ENCODE measurements at places on chromosomes 5 and 9.
A peak's percentile ranks its signal among the peaks of the same experiment; 100 is the strongest.

DNA sequence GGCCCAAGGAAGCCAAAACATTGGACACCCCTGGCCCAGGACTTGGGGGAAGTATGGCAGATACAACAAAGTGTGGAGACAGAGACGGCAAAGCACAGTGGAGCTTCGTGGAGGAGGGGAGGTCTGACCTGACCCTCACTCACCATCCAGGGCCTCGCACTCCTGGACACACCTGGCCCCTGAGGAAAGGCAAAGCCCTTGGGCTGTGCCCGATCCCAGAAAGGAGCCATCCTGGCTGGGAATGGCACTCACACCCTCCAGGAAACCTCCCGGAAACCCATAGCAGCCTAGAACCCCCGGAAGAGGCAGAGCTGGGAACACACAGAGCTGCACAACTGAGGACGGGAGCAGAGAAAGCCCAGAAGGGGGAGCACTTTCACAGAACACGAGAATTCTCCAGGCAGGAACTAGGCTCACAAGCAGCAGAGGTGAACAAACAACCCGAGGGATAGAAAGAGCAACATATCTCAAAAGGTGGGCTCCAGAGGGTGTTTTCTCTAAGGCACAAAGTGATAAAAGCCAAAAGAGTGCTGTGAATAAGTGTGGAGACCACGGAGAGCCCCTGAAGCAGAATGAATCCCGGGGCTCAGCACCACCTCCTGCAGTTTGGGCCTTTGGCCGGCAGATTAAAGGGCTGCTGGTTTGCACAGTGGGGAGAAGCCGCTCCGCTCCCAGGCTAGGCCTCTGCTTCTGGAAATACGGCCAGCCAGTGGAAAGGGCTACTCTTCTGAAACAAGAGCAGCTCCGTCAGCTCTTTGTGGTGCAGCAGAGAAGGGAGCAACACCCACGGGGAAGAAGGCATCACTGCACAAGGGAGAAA lies 108.2 kb downstream of the UBE2R2 start:
- DNase-seq, result peak; percentile 44

DNA sequence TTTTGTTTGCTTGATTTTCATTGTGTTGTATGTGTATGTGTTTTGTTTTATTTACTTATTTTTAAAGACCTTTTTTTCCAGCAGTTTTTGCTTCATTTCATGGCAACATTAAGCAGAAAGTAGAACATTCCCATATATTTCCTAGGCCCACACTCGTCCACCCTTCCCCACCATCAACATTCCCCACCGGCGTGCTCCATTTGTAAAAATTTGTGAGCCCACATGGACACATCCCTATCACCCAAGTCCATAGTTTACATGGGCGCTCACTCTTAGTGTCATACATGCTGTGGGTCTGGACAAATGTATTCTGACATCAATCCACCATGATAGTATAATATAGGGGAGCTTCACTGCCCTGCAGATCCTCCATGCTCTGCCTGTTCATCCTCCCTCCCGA lies 133.8 kb downstream of the ADAMTS16 start:
- DNase-seq, result no peak

DNA sequence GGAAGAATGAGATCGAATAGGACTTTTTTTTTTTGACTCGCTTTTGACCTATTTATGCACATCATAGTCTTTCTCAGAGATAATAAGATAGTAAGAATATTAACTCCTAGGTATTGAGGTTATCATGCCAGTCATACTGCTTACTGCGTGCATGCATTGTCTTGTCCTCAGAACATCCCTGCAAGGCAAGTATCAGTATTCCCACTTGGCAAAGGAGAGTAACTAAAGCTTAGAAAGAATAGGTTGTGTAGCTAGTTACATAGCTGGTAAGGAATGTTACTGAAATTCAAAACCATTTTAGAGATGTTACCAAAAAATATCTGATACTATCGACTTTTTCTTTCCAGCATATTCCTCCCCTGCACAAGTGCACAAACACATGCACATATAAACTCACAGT lies 296.1 kb upstream of the CLINT1 start:
- no peak for DNase-seq

DNA sequence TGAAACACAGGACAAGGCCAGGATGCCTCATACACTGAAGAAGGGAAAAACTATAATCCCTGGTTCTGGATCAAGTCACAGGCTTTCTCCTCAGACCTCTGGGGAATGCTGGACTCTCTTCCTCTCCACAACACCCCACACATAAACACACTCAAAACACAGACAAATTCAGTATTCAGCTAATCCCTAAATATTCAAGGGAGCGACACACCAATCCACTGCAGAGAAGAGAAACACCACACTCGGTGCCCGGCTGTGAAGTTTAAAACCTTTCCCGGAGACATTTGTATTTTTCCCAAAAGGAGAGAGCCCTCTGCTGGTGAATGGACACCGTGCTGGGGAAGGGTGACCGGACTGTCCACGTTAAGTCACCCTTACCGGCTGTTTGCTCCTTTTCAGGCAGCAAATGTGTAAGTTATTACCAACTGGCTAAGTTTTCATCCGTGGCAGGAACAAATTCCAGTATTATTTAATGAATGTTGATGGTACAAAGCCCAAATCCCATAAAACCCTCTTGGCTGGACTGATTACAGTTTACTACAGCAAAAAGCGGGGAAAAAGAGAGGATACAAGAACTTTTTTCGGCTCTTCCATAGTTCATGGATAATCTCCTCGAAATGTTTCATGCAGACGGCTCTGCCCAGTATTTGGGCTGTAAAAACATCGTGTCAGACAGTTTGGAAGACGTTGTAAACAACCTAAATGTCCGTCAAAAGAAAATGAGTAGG lies 130.9 kb upstream of the SLC30A5 start:
- peak; percentile 68 for DNase-seq

- peak; percentile 20 for DNase-seq
Measured at GRCh38 chr5:139092741-139093343, 105.3 kb downstream of the SIL1 start.

- peak; percentile 70 for DNase-seq
Measured at GRCh38 chr5:143041972-143042770, 272.0 kb downstream of the ARHGAP26 start.

DNA sequence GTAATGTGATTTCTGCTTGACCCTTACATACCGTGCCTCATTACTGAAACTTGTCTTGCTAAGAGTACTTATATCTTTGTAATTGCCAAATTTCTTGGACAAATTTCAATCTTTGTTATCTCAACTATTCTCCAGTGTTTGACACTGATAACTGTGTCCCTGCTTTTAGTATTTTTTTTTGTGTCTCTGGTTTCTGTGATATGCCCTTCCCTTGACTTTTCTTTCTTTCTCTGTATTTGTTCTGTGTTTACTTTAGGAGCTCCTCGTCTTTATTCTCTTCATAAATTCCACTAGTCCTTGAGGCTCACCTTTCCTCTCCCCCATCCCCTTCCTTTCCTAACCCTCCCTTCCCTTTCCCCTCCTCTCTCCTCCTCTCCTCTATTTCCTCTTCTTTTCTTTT lies 123.7 kb upstream of the FBXL17 start:
- DNase-seq, result no peak

GRCh38 chr5:39270225-39270848 lies 51.0 kb upstream of the FYB1 start:
- DNase-seq, result no peak

GRCh38 chr5:159252195-159252594 lies 10.9 kb upstream of the UBLCP1 start:
- no peak for DNase-seq

- DNase-seq, result no peak
Measured at GRCh38 chr9:84512493-84512892, 157.0 kb upstream of the NTRK2 start.

DNA sequence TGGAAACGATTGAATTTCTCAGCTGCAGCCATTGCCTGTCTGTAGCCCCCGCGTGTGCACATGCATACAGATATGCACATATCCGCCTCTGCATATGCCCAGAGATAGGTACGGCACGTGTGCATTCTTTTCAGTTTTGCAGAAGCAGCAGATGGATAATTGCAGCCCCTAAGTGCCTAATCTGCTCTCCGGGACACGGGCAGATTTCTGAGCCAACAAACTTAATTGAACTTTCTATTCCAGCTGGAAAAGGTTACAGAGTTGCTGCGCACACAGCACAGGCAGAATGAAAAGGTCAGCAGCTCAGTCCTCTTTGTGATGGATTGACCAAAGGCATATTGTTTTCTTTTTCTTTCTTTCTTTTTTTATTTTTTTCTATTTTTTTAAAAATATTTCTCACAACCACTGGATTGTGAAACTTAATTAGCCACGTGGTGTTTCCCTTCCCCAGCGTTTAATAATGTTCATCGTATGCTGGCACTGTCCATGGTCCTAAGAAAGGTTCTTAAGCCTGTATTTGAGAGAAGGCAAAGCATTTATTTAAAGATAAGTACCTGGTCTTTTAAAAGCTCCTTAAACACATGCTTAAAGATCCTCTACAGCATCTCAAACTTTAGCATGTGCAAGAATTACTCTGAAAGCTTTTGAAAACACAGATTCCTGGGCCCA lies 270.2 kb upstream of the BRINP1 start:
- no peak for DNase-seq

DNA sequence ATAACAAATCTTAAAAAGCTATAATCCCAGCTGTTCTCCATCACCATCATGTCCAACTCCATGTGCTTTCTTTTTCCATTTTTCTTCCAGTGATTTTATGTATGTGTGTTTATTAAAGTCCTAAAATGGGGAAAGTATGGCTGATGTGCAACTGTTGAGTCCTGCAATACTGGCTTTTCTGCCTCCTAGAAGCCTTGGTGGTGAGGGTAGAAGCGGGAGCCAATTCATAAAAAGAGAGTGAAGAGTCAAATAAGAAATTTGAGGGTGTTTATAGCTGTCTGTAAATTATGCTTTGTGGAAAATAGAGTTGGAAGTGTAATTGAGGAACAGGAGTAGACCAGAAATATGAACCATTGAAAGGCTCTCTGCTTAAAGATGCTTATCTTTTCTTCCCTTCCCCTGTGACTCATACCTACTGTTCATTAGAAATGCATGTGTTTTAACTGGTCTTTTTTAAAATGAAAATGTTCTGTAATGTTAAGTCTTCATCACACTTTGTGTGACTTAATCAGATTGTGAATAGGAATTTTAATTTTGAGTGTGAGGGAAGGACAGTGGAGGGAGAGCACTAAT lies 80.1 kb downstream of the ZCCHC7 start:
- no peak for DNase-seq

DNA sequence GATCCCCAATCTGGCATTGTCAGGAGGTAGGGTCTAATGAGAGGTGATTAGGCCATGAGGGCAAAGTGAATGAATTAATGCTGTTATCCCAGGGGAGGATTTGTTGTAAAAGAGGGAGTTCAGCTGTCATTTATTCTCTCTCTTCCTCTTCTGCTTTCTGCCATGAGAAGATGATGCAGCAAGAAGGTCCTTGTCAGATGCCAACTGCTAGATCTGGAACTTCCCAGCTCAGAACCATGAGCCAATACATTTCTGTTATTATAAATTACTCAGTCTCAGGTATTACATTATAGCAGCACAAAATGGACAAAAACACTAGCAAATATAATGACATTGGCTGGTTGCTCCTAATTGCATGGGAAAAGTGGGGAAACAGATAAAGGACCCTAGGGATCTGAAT lies 15.6 kb upstream of the BICD2 start:
- DNase-seq, result no peak

GRCh38 chr9:93593144-93593658 lies 16.8 kb downstream of the PHF2 start:
- peak; percentile 48 for DNase-seq

DNA sequence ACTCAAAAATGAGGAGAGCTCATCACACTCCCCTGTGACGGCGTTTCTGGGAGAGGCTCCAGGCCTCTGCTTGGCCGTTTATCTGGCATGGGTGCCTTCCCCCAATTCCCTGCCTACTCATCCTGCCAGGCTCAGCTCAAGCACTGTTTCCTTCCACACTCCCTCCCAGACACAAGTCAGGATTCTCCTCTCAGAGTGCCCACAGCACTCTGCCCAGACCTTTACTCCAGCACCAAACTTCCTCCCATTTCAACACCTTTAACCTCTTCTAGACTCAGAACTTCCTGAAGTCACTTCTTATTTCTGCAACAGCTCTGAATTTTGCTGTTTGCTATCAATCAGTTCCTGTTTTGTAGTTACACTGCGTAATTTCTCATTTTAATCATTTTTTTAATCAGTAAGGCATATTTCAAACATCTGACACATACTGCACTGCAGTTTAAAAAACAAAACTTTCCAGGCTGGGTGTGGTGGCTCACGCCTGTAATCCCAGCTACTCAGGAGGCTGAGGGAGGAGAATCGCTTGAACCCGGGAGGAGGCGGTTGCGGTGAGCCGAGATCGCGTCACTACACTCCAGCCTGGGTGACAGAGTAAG lies 16.0 kb downstream of the TRMO start:
- no peak for DNase-seq

DNA sequence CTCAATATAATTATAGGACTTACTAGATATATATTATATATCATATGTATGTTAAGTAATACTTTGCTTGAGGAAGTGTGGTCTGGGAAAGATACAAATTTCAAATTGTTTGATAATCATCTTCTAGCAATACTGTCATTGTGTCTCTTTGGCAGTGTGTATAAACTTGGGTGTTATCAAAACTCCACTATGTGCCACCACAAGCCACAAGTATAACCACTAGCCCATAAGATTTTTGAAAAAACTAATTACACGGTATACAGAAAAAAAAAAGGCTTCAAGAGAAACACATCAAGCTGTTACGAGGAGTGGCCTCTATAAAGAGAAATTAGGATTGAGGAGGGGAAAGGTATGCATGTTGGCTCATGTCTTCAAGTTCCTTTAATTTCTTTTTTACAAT lies 44.7 kb upstream of the PCSK5 start:
- DNase-seq, result no peak

- DNase-seq, result no peak
Measured at GRCh38 chr5:139414581-139415130, 10.8 kb upstream of the SPATA24 start.

DNA sequence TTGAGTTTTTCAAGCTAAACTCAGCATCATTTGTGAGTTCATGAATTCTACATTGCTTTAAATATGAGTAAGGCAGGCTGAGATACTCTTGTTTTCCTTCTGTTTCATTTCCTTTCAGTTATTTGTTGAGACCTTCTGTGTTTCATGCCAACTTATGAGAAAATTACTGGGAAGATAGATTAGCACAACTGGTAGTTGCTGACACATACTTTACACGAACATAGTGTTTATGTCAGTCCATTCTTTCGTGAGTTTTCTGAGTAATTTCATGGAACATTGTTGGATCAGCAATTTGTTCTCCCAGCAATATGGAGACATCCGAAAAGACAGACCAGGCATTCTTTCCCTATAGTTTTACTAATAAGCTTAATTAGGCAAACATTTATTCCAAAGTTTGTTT lies 102.0 kb upstream of the SMC5 start:
- no peak for DNase-seq

DNA sequence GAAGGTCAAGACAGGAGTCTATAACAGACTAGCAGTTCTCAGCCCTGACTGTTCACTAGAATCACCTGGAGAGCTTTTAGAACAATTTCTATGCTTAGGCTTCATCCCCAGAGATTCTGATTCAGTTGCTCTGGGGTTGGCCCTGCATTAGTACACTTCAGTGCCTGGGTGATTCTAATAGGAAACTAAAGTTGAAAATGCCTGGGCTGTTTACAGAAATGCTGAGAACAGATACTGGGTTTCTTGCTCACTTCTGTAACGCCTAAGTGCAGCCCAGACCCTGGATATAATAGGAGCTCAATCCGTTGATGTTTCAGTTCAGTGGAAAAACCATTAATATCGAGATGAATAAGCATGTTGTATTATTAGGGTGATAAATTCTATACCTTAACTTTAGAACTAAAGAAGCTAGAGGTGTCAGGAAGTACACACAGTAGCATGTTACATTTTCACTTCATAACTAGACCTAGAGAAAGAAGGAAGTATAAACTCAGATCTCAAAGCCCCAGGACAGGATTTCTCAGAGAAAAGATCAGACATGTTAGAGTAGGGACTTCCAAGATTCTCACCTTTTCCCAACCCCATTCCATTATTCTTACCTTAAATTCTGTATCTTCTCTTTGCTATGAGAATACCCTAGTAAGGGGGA lies 20.4 kb downstream of the HAVCR2 start:
- no peak for DNase-seq

Measured in NCI-H1417 (cell line).